ENCODE measurements at places on chromosomes 12 and 14. TPM values are rescaled to one million over a fixed set of nuclear protein-coding genes. Genes with fewer than 3 reads are reported as not detected.

Gene CBLN3
- total RNA-seq = 5.0 TPM

Gene P2RX7
- 5.1 TPM for total RNA-seq

Gene FAM222A
- total RNA-seq = 1.7 TPM

Gene EFS
- not detected for total RNA-seq

Gene KLRK1
- not detected for total RNA-seq

Gene DPY19L2
- 2.3 TPM for total RNA-seq

Gene CCDC184
- 0.18 TPM for total RNA-seq

Gene OTOGL
- 2.0 TPM for total RNA-seq

Gene PTPN6
- 1.8 TPM for total RNA-seq

Gene TMPRSS12
- total RNA-seq = not detected

Gene CNIH1
- total RNA-seq = 125 TPM

Gene MGAT4C
- total RNA-seq = not detected

Gene PLCZ1
- total RNA-seq = not detected

Gene KCNK10
- not detected for total RNA-seq

Gene ARHGEF25
- 7.4 TPM for total RNA-seq

Gene GABARAPL1
- total RNA-seq = 59.4 TPM

Gene SPIC
- not detected for total RNA-seq

Gene PTGER2
- not detected for total RNA-seq

Gene SAMD15
- 1.1 TPM for total RNA-seq

Gene KRT75
- not detected for total RNA-seq

Gene ZFHX2
- total RNA-seq = 2.0 TPM

Gene SIRT4
- total RNA-seq = 1.4 TPM

Gene NGB
- not detected for total RNA-seq

Gene MYO1H
- not detected for total RNA-seq

Gene HOXC5
- not detected for total RNA-seq
